ENCODE measurements at places on chromosomes 6 and 20. TPM values are rescaled to one million over a fixed set of nuclear protein-coding genes. Genes with fewer than 3 reads are reported as not detected.

DNA sequence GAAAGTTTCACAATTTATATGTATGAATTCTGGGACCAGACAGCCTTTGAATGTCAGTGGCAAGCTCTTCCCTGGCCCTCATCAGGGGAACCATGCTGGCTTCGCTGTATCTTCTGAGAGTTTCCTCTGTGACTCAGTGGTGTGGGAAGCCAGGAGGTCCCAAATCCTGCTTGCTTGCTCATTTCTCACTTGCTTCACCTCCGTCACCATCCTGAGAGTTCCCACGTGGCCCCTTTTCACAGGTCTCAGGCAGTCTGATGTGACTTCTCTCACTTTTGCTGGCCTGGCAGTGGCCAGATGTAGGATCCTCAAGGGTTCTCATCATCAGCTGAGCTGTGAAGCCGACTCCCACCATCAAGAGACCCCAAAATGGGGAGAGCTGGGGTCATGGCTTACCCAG, 28.4 kb upstream of the RIN2 start:
- DNase-seq, result no peak

DNA sequence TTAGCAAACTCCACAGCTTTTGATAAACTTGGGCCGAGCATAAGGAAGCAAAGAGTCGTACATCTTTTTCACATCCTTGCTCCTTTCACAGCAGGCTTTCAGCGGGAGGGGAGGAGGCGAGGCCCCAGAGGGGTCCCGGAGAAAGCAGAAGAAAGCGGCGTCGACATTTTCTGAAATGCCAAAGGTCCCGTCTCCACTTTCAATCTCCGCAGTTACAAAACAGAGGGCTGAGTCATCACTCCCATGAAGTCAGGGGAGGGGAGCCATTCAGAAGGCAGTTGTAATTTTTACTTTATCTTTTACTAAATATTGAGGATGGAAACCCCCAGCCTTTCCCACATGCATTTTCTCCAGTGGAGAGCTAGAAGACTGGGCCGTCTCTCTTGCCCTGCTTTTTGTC, 174.2 kb upstream of the THBS2 start:
- DNase-seq, result no peak

- DNase-seq, result no peak
Measured at GRCh38 chr6:130775411-130776012, 51.7 kb upstream of the SMLR1 start.

DNA sequence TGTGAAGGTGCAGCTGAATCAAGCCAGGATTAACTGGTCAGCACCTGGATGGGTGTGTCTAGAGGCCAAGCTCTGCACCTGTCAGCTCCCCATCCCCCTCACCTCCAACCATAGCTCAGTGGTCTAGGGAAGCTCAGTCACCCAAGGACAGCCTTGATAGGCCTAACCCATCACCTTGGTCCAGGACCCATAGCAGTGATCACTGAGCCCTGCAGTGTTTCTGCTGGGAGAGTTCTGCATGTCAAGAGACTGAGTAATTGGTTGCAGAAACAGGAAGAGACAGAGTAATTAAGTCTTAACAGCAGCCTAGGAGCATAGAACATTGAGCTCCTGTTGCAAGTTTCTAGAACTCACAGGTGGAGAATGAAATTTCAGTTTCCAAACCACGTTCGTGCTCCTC, 18.7 kb upstream of the RALGAPB start:
- DNase-seq, result no peak

- no peak for DNase-seq
Measured at GRCh38 chr20:11700831-11701230, 216.9 kb upstream of the BTBD3 start.

- DNase-seq, result no peak
Measured at GRCh38 chr20:62832212-62832922, 15.5 kb downstream of the COL9A3 start.

DNA sequence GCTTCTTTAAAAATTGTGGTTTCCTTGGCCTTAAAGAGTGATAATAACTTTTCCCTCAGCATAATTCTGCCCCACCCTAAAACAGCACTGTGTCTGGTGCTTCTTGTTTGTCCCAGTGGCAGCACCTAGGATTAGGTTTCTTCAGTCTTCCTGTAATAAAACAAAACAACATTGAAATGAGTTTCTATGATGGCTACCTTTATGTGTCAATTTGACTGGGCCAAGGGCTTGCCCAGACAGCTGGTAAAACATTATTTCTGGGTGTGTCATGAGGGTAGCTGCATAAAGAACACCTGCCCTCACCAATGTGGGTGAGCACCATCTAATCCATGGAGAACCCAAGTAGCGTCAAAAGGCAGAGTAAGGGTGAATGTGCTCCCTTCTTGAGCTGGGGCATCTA, 117.8 kb downstream of the QRSL1 start:
- DNase-seq, result no peak

GRCh38 chr6:73644941-73645591, 8.7 kb downstream of the SLC17A5 start:
- no peak for DNase-seq

DNA sequence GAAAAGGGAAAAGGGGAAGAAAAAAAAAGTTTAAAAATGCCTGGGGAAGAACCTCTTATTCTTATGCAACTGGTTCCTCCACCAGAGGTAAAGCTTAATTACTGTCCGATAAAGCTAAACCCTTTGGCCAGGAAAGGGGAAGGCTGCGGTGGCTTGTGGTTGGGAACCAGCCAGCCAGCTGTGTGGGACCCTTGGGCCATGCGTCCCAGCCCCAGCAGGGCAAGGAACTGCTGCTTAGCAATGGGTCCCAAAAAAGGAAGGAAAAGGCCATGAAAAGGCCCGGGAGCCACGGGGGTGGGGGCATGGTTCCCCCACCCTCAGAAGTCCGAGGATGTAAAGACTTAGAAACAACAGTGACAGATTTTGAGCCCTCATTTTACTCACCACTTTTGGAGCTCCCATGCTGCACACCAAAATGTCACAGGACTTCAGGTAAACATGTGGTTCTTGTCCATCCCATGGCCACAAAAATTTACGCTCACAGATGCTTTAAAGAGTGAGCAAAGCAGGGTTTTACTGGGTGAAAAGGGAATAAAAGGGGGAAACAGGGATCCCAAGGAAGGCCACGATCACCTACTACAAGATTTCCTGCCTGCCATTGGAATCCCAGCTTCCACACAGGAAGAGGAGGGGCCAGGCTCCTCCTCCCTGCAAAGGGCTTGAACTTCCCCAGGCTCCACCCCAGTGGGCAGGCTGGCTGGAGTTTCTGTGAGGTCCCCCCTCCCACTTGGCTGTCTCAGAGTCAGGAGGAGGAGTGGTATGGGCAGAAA, 1234.7 kb upstream of the GJE1 start:
- DNase-seq, result no peak

DNA sequence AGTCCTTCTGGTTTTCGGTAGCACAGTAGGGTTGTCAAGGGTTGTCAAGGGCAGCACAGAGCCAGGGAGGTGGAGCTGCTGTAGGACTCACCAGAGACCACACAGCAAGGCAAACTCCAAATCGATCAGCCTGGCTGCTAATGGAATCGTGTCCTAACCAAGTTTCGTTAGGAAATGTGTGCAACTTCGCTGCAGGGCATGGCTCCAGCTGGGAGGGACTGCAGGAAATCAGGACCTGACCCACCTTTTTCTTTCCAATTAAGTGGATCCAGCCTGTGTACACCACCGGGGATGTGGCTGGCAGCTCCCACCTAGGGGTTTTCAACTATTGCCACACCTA, 251.7 kb upstream of the QKI start:
- no peak for DNase-seq

GRCh38 chr6:111478749-111479148, 4.3 kb downstream of the REV3L start:
- peak; percentile 61 for DNase-seq

- DNase-seq, result no peak
Measured at GRCh38 chr6:83152913-83153312, 40.2 kb downstream of the PGM3 start.

DNA sequence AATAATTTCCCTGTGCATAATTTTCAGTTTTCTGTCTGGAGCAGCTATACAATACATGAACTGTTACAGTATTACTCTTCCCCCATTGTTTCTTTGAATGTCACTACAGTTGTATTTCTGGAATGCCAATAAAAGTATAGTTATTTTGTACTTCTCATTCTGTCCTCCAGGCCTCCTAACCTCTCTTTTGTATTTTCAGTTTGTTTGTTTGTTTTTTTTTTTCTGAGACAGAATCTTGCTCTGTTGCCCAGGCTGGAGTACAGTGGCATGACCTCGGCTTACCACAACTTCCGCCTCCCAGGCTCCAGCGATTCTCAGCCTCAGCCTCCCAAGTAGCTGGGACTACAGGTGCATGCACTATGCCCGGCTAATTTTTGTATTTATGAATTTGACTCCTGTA, 16.8 kb upstream of the ARID1B start:
- DNase-seq, result no peak

LSM2 gene
- 89.7 TPM for total RNA-seq

BPIFB1 gene
- total RNA-seq, result 0.10 TPM

LY86 gene
- total RNA-seq, result not detected

MARCKS gene
- total RNA-seq, result 35.3 TPM

TUBB2B gene
- total RNA-seq, result 22.7 TPM

ARMH2 gene
- not detected for total RNA-seq

FAM217A gene
- total RNA-seq, result not detected

TP53TG5 gene
- total RNA-seq, result not detected

STX11 gene
- 3.2 TPM for total RNA-seq

REPS1 gene
- 28.6 TPM for total RNA-seq

SIRPB1 gene
- 0.72 TPM for total RNA-seq

TCF21 gene
- total RNA-seq, result not detected

LPIN3 gene
- 21.0 TPM for total RNA-seq

CALHM5 gene
- not detected for total RNA-seq

MAFB gene
- total RNA-seq, result 0.28 TPM

All from Panc1 (cell line).